ENCODE measurements at places on chromosomes 4 and X.
A peak's percentile ranks its signal among the peaks of the same experiment; 100 is the strongest.

DNA sequence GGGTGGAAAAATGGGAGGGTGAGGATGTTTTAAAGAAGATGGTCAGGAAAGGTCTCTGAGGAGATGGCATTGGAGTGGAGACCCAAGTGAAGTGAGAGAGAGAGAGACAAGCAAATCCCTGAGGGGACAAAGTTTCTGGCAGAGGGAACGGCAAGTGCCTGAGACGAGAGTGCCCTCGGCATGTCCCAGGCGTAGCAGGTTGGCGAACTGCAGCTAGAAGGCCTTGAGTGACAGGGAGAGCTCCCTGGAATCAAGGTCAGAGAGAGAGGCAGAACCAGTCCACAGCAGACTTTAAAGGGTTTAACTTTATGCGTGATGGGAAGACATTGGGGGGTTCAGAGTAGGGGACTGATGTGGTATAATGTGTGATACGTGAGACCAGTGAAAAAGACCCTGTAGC, 150.2 kb upstream of the HAND2 start:
- no peak for DNase-seq

DNA sequence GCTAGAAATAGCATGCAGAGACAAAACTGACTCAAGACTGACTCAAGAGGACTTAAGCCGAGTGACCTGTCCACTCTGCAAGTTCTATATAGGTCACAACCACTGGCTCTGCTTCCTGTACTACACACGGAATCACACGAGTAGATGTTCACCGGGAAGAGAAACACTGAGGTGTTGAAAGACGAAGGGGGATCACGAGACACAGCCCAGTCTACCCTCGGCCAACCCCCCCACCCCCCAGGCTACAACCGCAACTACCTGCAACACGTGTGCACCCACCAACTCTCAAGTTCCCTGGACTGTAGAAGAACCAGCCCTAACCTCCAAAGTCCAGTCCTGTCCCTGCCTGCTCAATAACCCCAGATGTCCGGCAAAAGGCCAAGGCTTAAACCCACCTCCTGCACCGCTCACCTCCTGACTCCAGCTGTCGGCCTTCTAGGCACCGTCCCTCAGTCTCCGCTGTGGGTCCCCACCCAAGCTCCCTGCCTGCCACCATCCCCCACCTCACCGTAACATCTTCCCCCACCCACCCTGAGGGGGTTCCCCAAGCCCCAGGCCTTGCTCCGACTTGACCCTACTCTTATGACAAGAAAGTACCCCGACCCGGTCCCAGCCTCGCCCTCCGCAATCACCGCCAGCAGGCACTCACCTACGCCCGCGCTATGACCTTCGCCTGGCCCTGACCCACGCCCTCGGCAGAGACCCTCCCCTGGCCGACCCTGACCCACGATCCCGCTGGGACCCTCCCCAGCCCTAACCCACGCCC, 739 bp downstream of the GAK start:
- DNase-seq, result peak; percentile 39

- DNase-seq, result no peak
Observed at GRCh38 chr4:83172371-83172770, 57.8 kb upstream of the PLAC8 start.

GRCh38 chr4:74109870-74110605, 11.0 kb upstream of the CXCL2 start:
- peak; percentile 88 for DNase-seq

- no peak for DNase-seq
Observed at GRCh38 chr4:185149392-185149791, 6.3 kb downstream of the SLC25A4 start.

All from epithelial cell of esophagus (primary cell).